ENCODE measurements at places on chromosomes 13 and 19.

DNA sequence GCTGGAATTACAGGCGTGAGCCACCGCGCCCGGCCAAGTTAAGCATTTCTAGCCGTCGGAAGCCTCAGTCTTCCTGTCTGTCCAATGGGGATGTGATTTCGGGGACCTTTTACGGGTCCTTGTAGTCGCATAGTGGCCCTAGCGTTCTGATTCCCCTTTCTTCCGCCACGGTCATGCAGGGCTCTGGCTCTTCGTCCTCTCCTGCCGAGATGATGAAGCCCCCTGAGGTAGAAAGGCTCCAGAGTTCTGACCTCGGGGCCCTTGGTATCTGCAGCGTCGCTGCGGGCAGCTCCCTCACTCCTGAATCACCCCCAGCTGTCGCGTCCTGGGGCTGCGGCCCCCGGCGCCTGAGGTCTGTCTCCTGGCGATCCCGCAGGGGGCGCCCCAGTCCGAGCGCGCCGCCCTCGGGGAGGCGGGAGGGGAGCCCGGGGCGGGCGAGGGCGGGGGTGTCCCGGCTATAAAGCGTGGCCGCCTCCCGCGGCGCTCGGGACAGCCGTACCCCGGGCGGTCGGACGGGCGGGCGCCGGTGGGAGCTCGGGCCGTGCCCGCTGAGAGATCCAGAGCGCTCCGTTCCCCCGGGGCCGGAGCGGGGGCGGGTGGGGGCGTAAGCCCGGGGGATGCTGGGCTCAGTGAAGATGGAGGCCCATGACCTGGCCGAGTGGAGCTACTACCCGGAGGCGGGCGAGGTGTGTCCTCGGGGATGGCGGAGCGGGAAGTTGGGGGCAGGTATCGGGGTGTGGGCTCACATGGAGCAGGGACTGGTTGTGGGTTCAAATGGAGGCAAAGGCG, at the start of gene FOXA3:
Gene FOXA3, plus strand, starts transcription at position 487 of the 789 bp plus-strand sequence. Its CDS starts 131 bp downstream, at position 618.
- no peak for DNase-seq

DNA sequence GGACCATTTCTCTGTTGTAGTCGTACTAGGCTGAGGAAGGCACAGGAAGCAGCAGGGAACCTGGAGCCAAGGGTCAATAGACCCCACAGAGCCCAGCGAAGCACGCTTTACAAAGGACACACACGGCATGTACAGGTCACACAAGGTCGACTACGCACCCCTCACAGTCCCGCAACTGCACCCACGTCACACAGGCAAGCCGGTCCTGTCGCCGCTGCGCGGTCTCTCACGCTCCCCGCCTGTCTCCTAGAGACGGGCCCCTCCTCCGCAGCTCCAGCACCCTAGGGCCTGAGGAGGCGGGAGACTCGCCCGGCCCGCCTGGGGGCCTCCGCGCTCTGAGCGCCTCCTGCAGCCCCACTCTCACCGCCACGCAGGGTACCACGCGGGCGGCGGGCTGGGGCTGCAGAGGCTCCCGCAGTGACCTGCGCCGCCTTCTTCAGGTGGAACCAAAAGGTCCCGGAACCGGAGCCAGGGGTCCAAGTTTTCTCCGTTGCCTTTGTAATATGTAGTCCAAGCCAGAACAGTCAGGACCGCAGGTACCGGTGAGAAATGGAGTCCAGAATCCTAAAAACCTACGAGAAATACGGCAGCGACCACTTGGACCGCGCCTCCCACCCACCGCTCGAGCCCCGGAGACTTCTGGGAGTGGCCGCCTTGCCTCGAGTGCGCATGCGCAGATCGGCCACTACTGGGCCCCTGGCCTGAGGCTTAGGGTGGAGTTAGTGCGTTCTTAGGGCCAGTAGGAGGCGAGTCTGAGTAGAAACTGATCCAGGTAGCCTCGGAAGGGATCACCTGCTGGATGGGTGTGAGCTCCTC, at the start of gene ZNF607:
Gene ZNF607, minus strand, starts transcription at position 651 of the 816 bp plus-strand sequence. CDS start 8,143 bp downstream, outside the sequence.
- DNase-seq: peak; percentile 72

- no peak for DNase-seq
Measured at GRCh38 chr13:41345165-41345913, 34.3 kb downstream of the NAA16 start.

GRCh38 chr19:1520203-1520780, 3.6 kb upstream of the PLK5 start:
- DNase-seq: no peak

GRCh38 chr13:23980160-23980551, 82.9 kb upstream of the C1QTNF9B start:
- DNase-seq: peak; percentile 41

- no peak for DNase-seq
Measured at GRCh38 chr13:75091718-75092117, 390.3 kb downstream of the TBC1D4 start.

GRCh38 chr19:30393046-30393445, 20.9 kb downstream of the ZNF536 start:
- DNase-seq: no peak

DNA sequence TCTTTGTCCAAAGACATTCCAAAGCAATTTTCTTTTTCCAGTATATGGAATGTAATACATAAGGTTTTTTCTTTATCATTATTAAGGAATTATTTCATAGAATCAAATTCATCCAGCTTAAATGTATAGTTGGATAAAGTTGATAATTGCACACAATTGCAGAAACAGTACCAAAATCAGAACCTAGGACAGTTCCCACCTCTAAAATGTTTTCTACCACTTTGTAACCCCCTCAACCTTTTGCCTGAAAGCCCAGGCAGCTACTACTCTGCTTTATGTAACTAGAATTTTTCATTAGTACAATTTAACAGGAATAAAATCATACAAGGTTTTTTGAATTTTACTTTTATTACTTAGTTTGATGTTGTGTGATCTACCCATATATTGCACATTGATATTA, 98.0 kb downstream of the PRR20E start:
- no peak for DNase-seq

DNA sequence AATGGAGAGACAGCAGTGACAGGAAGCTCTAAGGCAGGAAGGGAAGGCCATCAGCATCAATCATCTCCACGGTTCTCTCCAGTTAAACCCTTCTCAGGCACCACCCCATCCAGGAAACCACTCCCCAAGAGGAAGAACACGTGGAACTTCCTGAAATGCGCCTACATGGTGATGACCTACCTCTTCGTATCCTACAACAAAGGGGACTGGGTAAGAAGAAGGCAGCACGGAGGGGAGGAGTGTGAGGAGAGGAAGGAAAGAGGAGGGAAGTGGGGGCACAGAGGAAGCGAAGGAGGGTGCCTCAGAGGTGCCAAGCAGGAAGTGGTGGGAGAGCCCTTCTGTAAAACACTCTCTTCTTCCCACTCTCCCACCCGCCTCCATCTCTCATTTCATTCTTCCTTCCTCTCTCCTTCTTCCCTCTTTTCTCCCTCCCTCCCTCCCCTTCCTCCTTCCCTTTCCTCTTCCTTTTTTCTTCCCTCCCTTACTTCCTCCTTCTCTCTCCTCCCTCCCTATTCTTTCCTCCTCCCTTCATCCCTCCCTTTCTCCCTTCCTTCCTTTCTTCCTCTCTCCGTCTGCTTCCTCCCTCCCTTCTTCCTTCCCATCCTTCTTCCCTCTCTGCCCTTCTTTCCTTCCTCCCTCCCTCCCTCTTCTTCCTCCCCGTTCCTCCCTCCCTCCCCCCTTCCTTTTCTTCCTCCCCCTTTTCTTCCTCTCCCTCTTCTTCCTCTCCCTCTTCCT, 12.6 kb downstream of the ZSCAN5A start:
- no peak for DNase-seq

- no peak for DNase-seq
Measured at GRCh38 chr13:34578471-34578870, 363.6 kb upstream of the NBEA start.

- no peak for DNase-seq
Measured at GRCh38 chr13:60392131-60392530, 4.9 kb upstream of the TDRD3 start.

DNA sequence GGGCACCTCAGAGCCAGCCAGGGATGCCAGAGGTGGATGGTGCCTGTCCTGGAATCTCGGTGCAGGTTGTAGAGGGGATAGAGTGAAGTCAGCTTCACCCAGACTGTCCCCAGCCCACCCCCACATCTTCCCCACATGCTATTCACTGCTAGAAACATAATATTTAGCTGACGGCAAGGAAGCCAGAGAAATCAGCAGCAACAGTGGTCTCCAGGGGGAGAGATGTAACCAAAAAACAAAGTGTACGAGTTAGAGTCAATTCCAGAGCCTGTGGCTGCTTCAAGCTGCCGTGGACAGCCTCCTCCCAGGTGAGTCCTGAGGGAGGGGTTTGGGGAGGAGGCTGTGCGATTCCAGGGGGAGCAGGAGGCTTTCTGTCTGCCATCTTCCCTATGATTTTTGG, 97.6 kb downstream of the ZNF536 start:
- DNase-seq: no peak

DNA sequence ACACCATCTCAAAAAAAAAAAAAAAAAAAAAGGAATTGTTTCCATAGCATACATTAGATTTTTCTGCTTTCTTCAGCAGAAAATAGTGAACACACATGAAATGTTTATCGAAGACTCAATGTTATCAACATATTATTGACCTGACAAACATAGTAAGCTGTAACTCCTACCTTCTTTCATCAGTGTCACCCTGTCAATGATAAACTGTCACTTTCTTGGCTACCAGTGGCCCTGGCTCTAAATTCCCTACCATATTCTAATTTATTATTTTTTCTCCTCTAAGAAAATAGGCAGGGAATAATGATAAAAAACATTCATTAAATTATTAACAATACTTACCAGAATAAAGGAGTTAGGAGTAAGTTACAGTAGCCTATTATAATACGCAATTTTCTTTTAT, 127.3 kb upstream of the KLHL1 start:
- no peak for DNase-seq

- DNase-seq: no peak
Measured at GRCh38 chr13:62035981-62036380, 620.3 kb upstream of the PCDH20 start.

DNA sequence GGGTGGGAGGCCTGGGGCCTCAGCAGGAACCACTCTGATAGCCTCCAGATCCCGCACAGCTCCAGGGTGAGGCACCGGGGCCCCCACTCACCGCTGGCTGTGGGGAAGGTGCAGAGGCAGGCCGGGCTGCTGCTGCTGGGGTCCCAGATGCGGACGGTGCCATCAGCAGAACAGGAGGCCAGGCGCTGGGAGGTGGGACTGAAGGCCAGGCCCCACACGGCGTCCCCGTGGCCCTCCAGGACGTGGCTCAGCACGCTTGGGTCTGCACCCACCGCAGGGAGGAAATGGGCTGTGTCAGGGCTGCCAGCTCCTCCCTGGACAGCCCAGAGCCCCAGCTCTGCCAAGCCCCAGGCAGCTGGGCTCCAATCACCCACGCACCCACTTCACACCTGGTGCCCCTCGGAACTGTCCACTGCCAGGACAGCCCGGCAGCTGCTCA, 6.1 kb upstream of the PRKD2 start:
- DNase-seq: no peak

DNA sequence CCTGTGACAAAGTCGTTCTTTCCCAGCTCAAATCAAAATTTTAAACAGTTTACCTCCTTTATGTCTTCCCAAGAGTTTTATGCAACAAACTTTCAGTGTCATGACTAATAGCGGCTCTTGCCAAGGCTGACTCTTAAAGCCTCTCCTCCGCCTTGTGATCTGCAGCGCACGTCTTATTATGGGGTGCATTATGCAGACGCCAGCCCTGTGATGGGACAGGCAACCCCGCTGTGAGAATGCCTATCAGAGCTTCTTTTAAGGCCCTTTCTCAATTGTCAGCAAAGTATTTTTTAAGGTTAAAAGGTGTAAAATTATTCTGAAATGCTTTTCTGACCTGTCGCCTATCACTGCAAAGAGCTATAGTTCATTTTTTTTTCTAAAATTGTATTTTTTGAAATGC, 152.8 kb downstream of the SOX1 start:
- no peak for DNase-seq

DNA sequence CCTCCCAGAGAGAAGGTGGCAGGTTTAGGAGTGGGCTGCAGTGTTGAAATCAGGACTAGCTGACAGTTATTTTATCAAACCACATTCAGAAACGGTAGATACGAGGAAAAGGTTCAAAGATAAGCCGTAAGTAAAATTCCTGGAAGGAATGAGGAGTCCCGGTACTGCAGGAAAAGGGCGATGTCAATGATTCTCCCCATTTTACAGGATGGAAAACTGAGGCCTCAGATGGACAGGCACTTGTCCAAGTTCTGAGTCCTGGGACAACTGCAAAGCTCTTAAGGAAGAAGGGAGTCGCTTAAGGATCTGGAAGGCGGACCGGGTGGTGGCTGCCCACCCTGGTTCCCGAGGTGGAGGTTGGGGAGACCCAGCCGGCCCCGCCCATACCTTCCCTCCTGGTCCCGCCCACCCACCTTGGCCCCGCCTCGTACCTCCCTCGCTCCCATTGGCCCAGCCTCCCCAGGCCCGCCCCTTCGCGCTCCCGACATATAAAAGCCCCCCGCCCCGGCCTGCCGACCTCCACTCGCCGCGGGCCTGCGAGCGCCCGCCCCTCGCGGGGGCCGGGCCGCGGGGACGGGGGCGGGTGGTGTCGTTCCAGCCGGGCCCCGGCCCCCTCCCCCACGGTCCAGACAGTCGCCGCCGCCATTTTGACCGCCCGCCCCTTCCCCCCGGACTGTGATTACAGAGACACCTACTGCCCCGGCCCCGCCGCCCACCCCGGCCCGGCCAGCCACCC, 603 bp downstream of the RFX1 start:
- DNase-seq: peak; percentile 55

DNA sequence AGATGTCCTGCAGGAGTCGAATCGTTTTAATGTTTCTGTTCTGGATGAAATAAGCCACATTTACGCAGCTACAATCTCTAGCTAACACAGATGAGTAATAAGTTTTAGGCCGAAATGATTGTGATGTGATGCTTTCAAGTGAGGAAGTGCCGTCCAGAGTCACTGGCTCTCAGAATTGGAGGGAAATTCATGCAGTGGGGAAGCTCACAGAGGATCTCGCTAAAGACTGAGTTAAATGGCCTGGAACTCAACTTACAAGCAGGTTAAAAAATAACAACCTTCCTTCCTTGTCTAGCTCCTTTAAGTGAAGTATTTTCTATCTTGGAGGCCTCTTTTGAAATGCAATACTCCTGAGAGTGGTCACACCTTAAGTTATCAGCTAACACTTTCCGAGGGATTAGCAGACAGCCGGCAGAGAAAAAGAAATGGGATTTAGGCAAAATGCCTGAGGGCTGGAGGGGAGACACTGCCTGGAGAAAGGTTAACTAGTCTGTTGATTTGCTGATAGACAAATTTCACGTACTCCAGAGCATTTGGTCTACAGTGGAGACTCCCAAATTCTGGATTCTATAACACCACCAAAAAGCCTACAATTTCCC, 74.2 kb downstream of the IRS2 start:
- no peak for DNase-seq

All from AG09319 (cell line).